ENCODE measurements at places on chromosomes 16 and 17.
A peak's percentile ranks its signal among the peaks of the same experiment; 100 is the strongest.

GRCh38 chr16:10852948-10853347 is 24.1 kb upstream of the CIITA start:
- DNase-seq = no peak

DNA sequence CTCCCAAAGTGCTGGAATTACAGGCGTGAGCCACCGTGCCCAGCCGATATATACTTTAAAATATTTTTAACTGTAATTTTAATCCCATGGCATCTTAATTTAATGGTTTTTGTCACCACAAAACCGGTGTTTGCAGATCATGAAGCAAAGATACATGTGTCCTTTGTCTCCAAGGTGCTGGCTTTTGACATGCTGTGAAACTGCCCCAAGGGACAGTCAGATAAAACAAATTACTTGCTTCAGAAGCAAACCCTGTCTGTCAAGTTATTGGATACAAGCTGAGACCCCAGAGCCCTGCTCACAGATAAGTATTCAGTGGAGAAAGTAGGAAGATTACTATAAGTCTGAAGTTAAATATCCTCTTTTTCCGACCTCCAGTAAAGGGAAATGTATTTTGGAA is 39.8 kb downstream of the ARL4D start:
- DNase-seq = no peak

DNA sequence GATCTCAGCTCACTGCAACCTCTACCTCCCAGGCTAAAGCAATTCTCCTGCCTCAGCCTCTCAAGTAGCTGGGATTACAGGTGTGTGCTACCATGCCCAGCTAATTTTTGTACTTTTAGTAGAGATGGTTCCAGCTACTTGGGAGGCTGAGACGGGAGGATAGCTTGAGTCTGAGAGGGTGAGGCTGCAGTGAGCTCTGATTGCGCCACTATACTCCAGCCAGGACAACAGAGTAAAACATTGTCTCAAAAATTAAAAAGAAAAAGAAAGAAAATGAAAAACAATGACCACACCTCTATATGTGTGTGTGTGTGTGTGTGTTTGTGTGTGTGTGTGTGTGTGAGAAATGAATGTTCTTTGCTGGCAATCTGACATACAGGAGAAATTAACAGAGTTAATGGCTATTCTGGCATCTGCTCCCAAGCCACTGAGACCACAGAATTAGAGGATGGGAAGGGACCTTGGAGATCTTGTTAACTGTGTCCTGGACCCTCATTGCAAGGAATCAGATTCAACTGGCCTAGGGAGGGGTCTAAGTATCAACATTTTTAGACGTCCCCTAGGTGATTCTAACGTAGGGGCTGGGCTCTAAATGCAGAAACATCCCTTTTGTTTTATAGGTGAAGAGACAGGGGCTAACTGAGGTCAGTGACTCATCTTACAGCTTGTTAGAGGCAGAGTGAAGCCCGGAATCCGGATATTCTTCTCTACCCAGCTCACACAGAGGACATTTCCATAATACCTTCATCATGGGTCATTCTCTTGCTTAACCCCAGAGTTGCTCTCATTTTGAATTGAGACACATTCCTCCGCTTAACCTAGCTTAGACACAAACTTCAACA is 16.4 kb upstream of the MARCHF10 start:
- DNase-seq = no peak

- DNase-seq = no peak
Observed at GRCh38 chr16:51845586-51846305, 694.7 kb upstream of the SALL1 start.

DNA sequence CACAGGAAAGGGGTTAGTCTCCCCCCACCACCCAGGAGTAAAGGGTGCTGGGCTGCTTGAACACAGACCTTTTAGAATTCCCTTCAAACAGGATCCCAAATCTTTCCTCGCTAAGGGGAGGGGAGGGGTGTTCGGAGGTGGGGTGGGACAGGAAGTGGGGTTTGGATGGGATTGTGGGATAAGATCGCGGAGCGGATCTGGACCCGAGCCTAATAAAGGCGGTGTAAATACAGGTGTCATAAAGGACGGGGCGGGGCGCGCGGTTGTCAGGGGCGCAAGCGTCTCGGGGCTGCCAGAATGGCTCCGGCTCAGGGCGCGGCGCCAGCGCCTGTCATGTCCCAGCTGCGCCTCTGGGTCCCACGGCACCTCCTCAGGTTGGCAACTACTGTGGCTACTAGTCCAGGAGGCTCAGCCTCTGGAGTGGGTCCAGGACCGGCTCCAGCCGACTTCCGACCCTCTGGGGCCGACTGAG is 59.8 kb upstream of the FBXO47 start:
- peak; percentile 14 for DNase-seq

DNA sequence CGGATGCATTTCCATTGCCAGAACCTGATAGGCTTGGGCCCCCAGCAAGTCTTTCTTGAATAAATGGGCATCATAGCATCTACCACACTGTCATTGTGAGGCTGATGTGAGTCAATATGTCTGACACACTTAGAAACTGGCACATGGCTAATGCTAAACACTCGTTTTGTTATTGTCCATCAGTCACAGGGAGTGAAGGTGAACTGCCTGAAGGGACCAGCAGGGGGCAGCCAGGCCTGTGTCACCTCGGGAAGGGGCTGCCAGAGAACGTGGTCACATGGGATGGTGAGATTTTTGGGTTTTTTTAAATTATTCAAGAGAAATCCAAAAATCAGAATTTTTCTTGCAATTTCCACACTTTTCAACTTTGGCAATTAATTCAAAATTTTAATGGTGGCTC is 831 bp upstream of the RCVRN start:
- peak; percentile 15 for DNase-seq

- DNase-seq = no peak
Observed at GRCh38 chr17:1578029-1578428, 15.4 kb upstream of the PITPNA start.

DNA sequence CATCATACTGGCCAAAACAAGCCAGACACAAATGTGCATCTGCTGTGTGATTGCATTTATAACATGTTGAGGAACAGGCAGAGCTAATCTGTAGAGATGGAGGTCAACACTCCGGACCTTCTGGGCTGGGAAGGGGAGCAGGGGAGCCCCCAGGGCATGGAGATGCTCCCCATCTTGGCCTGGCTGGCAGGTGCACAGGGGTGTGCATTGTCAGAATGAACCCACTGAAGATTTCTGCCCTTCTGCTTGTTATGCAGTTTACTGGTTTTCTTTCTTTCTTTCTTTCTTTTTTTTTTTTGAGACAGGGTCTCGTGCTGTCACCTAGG is 146.9 kb downstream of the CMIP start:
- DNase-seq = no peak

GRCh38 chr17:56289321-56289720 is 136.0 kb downstream of the ANKFN1 start:
- no peak for DNase-seq

- no peak for DNase-seq
Observed at GRCh38 chr17:42559075-42559474, 2.9 kb upstream of the COASY start.

DNA sequence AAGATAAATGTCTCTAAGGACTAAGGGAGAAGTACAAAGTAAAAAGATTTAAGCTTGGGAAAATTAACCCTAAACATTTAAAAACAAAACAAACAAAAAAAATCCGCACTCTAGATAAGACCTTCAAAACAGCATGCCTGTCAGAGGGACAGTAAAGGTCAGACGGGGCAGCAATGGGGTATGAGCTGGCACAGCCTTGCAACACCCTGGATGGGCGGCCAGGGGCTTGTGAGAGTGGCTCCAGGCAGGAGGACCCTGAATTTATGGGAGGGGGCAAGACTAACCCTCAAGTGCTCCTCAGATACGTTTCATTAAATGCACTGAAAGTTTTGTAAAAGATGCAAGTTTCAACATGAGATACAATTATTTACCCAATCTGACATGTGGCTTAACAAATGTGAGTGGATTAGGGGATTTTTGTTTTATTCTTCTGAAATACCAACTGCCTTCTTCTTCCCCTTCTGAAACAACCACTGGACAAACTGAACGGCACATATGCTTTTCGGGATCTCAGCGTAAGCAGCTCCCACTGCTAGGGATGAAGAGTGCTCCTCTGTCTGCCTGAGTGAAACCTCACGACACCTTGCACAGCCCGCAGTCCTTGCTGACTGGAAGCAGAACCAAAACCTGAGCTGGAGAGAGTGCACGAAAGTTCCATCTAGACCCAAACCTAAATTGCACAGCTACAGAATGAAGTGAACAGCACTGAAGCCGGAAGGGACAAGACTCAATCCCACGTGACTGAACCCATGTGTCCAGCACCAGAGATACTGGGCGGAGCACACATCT is 128.4 kb downstream of the ANKRD11 start:
- no peak for DNase-seq

DNA sequence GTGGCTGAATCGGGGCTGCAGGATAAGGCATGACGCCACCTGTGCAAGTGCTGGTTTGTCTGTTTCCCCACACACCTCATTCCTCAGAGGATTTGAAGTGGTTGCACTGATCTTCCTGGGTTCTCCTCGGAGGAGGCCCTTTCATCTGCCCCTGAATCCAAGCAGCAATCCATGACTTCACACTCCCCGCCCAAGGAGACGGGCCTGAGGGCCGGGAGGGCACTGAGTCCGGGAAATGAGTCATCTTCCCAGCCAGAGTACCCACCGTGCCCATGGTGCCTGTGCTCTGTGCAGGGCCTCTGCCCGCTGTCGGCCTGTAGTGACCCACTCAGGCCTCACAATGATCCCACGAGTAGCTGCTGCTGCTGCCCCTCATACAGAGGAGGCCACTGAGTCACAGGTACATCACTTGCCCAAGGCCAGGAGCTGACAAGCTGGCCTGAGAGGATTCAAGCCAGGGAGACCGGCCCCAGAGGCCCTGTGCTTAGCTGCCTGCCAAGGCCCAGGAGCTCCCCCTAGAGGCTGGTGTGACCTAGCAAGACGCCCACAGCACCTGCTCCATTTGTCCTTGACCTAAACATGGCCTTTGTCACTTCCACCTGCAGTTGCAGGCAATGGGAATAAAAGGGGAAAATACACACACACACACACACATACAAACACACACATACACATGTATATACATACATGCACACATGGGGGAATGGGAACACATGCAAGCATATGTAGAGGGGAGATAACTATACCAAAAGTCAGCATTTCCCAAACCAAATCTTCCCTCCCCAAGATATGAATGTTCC is 240.0 kb downstream of the C16orf95 start:
- no peak for DNase-seq

DNA sequence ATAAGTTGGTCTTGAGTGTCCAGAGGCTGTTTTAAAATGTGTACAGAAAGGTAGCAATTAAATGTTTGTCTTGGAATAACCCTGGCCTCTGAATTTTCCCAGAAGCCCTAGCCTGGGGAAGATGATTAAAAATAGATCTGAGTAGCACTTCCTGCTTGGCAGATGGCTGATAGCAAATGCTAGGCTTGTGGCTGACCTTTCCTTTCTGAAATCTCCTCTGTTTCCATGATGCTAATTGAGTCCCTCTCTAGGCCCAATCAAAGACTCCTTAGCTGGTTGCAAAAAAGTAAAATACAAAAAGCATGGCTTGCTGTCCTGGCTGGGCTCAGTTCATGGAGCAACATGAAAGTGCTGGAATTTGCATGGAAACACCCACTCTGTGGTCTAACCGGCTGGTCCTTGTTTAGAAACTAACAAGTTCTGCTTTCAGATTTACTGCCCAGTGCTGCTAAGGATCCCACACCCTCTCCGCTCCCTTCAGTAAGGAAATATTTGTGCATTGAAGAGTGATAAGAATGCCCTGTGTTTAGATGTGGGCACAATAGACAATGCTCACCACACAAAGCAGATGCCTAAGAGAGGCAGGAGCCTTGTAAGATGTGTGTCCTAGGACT is 40.8 kb downstream of the YPEL2 start:
- no peak for DNase-seq

GRCh38 chr16:7330709-7331108 is 1.9 kb upstream of the RBFOX1 start:
- DNase-seq = no peak

- no peak for DNase-seq
Observed at GRCh38 chr17:49570540-49571242, 5.0 kb upstream of the NXPH3 start.

GRCh38 chr17:81899514-81900166 is 2.4 kb upstream of the NPB start:
- DNase-seq = no peak

GRCh38 chr16:73025151-73025855 is 22.6 kb downstream of the ZFHX3 start:
- no peak for DNase-seq

DNA sequence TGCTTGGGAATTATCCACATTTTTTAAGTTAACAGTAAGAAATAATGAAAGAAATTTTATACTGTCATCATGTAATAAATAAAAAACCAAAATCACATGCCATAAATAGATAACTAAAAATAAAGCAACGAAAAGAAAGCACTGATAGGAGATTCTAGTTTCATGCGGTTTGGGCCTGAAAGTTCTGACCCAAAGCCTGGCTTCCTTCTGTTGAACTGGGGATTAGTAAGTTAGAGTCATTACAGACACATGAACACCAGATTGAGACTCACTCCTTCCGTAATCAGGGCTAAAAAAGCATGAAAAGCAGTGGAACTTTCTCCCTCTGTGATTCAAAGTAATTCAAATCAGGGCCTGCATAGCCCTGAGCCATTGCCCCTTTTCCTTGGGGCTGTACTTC is 13.2 kb upstream of the SLC6A2 start:
- DNase-seq = no peak

- no peak for DNase-seq
Observed at GRCh38 chr16:79079656-79080420, 520.7 kb downstream of the MAF start.

GRCh38 chr16:77690416-77690815 is 31.9 kb upstream of the NUDT7 start:
- no peak for DNase-seq

DNA sequence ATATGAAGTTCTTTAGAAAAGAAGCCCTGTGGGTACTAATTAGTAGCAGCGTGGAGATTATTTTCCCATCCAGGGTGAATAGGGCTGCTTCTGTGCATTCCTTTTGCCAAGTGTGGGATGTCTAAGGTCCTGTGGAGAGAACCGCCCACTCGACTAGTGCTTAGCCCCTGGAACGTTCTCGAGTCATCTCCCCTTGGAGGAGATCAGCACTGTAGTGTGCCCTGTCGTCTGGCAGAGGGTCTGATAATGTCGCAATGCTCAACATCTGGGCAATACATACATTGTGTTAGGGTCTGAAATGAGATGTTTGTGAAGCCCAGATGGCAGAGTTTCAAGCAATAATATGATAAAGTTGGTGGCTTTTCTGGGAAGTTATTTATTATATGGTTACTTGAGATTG is 64.8 kb downstream of the SPECC1 start:
- no peak for DNase-seq

GRCh38 chr17:33267271-33267790 is 25.8 kb downstream of the ASIC2 start:
- no peak for DNase-seq

- DNase-seq = no peak
Observed at GRCh38 chr17:36209575-36209974, 1.3 kb upstream of the CCL4L2 start.

- DNase-seq = no peak
Observed at GRCh38 chr16:54055864-54056263, 230.7 kb downstream of the IRX3 start.

- DNase-seq = peak; percentile 65
Observed at GRCh38 chr16:78742501-78743283, 643.2 kb downstream of the WWOX start.

Measured in activated gamma-delta T cell treated with Interleukin-2 at 50 U/mL for 16 hours (primary cell).